ENCODE measurements at places on chromosomes 16 and 17.

DNA sequence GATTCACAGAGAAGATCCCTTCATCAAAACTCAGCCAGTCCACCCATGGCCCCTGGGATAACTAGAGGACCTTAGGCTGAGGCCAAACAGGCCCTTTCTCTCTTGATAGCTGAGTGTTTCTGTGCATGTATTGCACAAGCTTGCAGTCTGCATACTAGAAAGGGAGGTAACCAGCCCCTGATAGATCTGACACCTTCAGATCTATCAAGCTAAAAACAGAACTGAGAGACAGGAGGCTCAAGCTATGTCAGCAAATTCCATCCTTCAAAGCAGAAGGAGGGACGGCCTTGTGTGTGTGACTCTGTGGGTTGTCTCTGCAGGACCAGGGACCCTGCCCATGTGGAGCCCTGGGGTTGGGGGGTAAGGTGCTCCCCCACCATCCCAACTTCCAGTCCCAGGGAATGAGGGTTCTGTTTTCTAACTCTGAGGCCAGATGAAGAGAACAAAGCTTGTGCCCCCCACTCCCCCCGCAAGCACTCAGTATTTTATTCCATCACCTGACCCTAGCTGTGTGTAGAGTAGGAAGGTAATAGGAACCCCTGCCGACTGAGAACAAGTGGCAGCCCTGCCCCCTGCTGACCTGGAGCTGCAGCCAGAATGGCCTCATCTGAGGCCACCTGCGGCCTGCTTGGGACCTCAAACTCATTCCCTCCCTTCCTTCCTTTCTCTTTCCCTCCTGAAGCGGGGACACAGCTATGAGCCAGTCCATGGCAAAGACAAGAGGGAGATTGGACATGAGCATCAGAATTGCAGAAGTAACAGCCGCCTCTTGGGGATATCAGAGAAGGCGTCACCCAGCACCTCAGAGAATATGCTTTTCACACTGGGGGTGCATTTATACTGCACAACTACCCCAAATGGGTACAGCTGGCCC, 63.8 kb downstream of the SMPD3 start:
- DNase-seq = no peak

GRCh38 chr16:84641643-84642358, 6.5 kb upstream of the KLHL36 start:
- DNase-seq = no peak

GRCh38 chr17:61614219-61614618, 23.2 kb upstream of the NACA2 start:
- no peak for DNase-seq

- no peak for DNase-seq
These were observed 593.5 kb upstream of the SOX9 start for GRCh38 chr17:71527311-71527710.

GRCh38 chr17:75380315-75380714, 25.2 kb downstream of the GRB2 start:
- DNase-seq = no peak

- DNase-seq = no peak
These were observed 19.9 kb downstream of the DCAKD start for GRCh38 chr17:45031231-45032173.

DNA sequence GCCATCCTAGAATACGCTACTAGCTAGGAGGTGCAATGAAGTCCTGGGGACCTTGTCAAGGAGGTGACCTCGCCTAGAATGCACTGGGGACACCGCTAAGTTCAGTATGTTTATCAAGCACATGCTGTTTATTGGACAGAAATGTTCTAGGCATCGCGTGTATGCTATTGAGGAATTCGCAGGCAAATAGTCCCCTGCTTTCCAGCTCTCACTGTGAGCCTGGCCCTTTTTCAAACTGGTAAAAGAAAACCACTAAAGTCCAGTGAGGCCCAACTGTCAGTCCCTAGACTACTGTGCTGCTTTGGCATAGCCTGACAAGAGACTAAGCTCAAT, 1.2 kb upstream of the FAM222B start:
- no peak for DNase-seq

DNA sequence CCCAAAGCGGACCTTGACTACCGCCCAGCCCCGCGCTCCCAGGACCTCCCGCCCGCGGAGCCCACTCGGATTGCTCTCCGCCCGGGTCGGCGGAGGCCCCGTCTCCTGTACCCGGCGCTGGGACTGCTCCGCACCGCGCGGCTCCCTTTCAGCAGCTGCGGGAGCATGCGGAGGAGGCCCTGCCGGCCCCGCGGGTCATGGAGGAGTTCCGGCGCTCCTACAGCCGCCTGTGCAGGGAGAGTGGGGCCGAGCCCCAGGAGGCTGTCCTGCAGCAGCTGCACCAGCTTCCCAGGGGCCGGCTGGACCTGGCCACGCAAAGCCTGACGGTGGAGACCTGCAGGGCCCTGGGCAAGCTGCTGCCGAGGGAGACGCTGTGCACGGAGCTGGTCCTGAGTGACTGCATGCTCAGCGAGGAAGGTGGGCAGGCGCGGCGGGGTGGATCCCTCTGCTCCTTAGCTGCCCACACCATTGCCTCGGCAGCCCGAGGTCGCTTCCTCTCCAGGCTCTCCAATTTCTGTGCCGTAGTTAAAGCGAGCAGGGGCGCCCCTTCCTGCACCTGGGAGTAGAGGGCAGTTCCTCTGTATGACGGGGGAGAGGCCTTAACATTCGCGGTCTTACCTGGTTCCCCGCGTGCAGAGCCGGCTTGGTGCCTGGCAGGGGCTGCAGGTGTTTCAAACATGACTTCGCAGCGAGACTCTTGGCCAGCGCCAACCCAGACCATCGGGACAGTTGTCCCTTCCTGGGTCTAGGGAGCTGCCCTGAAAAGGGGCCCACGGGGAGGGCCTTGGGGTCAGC, 539 bp downstream of the LRRC45 start:
- DNase-seq = no peak

- no peak for DNase-seq
These were observed 3.3 kb downstream of the LHX1 start for GRCh38 chr17:36940313-36941264.

GRCh38 chr16:6828690-6829089, 504.0 kb upstream of the RBFOX1 start:
- no peak for DNase-seq

GRCh38 chr17:11300201-11300600, 59.2 kb downstream of the SHISA6 start:
- DNase-seq = no peak

DNA sequence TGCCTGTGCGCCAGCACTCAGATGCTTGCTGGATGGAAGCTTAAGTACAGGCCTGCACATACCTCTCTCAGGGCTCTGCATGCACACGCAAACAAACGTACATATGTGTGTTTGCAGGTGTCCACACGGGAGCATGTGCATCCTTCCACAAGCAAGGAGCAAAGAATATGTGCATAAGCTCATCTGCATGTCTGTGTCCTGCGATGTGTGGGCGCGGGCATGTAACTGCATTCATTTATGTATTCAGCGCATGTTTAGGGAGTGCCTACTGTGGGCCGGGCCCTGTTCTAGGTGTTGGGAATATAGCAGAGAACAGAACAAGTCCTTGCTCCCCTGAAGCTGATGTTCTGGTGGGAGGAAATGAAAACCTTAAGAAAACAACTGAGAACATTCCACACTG, 13.7 kb downstream of the TRPV2 start:
- DNase-seq = no peak

- no peak for DNase-seq
These were observed 12.0 kb downstream of the AXIN1 start for GRCh38 chr16:340370-341091.

DNA sequence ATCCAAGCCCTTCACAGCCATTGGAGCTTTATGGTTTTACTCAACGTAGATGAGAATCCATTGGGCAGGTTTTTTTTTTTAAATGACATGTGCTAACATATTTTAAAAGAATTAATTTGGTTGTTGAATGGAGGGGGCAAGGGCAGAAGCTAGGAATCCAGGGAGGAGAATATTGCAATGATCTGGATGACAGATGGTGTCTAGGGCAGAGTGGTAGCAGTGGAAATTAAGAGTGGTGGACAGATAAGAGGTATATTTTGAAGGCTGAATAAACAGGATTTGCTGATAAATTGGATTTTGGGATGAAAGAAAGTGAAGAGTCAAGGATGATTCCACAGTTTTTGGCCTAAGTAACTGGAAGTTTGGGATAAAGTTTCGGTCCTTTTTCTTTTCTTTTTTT, 54.8 kb upstream of the DHX40 start:
- DNase-seq = no peak

- DNase-seq = no peak
These were observed 179.7 kb downstream of the RAB11FIP4 start for GRCh38 chr17:31570951-31571892.

DNA sequence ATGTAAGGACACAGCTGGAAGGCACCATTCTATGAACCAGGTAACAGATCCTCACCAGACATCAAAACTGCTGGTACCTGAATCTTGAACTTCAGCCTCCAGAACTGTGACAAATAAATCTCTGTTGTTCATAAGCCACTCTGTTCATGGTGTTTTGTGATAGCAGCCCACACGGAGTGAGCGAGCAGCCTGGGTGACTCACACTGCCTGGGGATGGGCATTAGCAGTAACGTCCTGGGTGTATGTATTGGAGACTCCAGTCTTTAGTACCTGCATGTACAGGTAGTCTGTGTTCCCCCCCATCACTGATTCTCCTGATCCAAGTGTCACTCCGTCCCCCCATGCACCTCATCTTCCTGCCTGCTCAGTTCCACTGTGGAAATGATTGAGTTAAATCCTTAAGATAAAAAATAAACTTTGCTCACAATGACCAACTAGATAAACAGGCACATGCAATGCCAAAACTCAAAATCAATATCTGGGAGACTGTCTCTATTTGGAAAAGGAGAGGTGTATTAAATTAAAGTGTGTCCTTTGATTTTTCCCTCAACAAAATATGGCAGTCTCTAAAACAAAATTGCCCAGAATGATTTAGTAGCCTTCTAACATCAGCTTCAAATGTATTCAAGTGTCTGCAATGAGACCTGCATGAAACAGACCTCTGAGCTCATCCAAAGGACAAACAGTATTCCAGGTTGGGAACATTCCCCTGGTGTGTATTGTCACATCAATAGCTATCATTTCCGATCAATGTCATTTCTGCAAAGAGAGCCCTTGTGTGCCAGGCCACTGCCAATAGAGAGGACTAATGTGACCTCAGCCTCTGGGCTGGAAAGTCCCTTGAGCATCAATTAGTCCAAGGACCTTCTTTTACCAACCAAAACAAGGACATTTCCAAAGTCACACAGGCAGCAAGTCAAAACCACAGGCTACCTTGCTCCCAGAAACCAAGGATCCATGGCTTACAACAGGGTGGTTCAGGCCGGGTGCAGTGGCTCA, 12.2 kb upstream of the VAT1L start:
- DNase-seq = no peak

GRCh38 chr17:33945646-33946546, 309.2 kb upstream of the CCL2 start:
- DNase-seq = no peak

DNA sequence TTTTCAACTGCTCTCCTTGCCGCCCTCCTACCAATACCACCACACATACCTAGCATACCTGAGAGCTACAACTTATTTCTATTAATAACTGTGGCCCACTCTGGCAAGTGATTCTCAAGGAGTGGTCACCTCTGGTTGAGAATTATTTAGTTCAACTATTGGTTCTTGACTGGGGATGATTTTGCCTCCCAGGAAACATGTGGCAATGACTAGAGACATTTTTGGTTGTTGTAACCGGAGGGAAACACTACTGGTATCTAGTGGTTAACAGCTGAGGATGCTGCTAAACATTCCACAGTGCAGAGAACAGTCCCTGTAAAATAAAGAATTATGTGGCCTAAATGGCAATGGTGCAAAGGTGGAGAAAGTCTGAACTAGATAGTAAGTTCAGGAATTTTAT, 96.7 kb downstream of the TRIM37 start:
- no peak for DNase-seq

DNA sequence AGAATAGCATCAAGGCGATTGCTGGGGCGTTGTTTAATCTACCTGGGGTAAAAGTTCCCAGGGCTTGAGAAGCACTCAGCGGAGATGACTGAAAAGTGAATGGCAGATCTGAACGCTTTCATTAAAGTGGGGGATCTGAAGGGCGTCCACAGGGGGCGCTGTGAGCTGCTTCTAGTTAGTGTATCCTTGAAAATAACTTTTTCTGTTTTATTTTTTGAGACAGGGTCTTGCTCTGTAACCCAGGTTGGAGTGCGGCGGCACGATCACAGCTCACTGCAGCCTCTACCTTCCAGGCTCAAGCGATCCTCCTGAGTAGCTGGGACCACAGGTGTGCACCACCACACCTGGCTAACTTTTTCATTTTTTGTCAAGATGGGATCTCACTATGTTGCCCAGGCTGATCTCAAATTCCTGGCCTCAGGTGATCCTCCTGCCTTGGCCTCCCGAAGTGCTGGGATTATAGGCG, 360.4 kb downstream of the SEC14L1 start:
- DNase-seq = no peak

GRCh38 chr16:67837811-67838210, 4.3 kb upstream of the THAP11 start:
- DNase-seq = no peak

GRCh38 chr17:6323626-6324356, 111.1 kb downstream of the AIPL1 start:
- peak; percentile 28 for DNase-seq

DNA sequence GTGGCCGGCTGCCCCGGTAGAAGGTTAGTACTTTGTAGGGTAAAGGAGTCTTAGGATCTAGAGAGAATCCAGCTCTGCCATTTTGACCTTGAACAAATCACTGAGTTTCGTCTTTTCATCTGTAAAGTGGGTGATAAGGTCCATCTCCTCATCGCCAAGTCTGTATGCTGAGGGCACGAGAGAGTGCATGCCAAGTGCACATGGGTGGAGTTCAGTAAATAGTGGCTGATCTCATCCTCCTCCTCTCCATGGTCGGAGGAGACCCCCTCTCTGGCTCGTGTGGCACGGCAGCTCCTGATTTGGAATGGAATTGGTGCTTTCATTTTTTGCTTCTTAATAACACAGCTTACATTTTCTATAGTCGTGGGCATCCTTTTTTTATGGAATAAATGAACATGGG, 30.7 kb downstream of the MYH3 start:
- DNase-seq = no peak

GRCh38 chr16:1539720-1540555, 6.5 kb downstream of the TMEM204 start:
- DNase-seq = no peak

- DNase-seq = no peak
These were observed 5.7 kb upstream of the ADAP2 start for GRCh38 chr17:30915833-30916611.

DNA sequence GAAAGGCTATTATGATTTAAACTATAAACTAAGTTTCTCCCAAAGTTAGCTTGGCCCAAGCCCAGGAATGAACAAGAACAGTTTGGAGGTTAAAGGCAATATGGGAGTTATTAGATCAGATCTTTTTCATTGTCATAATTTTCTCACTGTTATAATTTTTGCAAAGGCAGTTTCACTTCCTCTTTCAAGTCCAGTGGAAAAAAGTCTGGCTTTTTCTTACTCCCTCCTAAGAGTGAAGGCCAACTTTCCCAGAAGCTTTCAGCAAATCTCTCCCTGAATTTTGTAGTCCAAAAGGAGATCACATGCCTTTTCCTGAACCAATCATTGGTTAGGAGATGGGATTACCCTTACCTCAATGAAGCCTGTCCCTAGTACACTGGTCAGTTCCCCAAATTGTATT, 9.1 kb upstream of the BLMH start:
- no peak for DNase-seq

All from NCI-H187 (cell line).